ENCODE measurements at places on chromosomes 2 and 18. TPM values are rescaled to one million over a fixed set of nuclear protein-coding genes. Genes with fewer than 3 reads are reported as not detected.

GRCh38 chr18:45136381-45137086 is 455.8 kb downstream of the SETBP1 start:
- no peak for DNase-seq

DNA sequence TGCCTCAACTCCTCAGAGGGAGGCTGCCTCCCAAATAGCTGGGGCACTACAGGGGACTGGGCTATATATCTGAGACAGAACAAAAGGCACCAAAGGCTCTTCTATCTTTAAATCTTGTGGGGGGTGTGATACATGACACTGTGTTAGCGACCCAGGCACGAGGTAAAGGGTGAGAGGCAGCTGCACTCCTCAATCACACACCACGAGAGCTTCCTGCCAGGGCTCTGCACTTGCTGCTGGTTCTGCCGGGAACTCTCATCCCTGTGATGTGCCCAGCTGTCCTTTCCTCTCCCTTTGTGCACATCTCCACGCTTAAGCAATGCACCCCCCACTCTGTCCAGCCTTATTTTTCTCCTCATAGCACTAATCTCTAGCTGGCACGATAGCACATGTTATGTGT is 32.4 kb downstream of the NPC1 start:
- DNase-seq: no peak

DNA sequence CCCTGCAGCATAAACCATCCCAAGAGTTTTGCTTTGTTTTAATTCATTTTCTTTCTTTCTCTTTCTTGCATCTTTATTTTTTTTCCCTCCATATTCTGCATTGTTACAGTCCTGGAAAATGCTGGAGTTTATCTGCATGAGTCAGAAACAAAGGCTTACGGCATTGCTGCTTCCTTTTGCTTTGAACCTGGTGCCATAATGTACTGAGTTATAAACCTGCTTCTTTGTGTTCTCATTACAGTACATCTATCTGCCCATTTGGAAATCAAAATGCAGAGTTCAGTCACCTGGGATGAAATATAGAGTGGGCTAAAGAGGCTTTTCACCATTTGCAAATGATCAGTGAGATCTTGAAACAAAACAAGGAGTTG is 1009.2 kb upstream of the FANCL start:
- no peak for DNase-seq

GRCh38 chr2:205411558-205411957 is 270.7 kb upstream of the NRP2 start:
- DNase-seq: no peak

DNA sequence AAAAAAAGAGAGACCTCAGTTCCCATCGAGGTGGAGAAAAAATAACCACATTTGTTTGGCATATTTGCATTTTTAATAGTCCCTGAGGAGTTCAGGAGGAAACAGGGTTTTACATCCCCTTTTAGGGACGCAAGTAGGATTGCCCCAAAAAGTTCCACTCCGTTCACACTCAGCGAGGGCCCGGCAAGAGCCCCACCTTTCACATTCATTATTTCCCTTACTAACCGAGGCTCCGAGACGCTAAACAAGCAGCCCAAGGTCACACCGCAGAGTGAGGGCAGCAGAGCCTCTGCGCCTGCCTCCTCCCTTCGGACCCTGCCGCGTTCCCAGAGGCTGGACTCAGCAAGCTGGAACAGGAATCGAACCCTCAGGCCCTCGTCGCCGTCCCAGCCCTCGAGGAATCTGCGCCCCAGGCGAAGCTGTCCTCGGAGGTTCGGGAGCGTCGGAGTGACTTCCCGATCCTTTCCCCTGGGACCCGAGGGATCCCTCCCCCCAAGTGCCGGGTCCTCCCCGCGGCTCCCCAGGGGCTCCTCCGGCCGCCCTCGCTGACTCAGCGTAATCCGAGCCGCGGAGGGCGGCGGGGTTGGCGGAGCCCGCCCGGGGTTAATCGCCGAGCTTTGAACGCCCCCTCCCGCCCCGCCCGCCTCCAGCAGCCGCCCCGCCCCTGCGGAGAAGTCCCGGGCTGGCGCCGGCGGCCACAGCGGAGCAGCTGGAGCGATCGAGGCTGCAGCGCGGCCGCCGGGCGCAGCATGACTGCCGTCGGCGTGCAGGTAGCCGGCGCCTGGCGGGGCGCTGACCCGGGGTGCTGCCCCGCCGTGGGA is at the start of gene TMEM37:
Gene TMEM37 (plus strand): TSS at position 700 of the 821 bp plus-strand sequence. CDS start 50 bp downstream, at position 750.
- peak; percentile 82 for DNase-seq

DNA sequence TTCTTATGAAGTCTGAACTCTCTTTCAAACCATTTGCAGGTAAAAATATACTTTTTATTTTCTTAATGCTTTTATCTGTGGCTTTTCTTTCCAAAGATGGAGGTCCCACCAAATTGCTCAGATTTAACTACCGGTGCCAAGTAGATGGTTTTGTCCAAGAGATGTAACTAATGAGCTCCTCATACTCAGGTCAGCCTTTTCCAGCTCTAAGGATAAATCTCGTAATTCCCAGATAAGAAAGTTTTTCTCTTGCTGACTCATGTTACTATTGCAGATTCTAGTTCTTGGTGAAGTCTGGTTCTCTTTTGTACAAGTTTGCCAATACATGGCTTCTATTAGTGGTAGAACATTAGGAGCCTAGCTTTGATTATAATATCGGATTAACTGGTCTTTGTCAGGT is 550.8 kb upstream of the ZNF804A start:
- no peak for DNase-seq

The CXCR1 gene
- total RNA-seq: not detected

The HNMT gene
- total RNA-seq: 4.9 TPM

- DNase-seq: no peak
Observed at GRCh38 chr2:28492282-28492681, 3.6 kb upstream of the PLB1 start.

DNA sequence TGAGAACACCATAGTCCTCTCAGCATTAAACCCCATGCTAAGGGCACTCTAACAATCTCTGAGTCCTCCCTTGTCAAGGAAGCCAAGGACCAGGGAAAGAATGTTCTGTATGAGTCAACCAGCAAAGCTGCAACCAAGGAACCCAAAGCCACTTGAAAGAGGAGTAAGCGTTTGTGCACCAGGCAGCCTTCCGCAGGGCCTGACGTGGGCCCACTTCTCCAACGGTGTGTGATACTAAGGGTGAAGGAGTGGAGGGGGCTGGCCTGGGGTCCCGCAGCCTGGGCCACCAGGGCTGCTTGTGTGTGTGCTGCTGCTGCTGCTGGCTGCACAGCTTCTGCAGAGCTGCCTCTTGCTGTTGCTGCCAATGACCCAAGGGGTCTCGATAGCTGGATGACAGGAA is 30.1 kb upstream of the GALNT14 start:
- no peak for DNase-seq

GRCh38 chr2:128162266-128162665 is 71.3 kb downstream of the UGGT1 start:
- no peak for DNase-seq

DNA sequence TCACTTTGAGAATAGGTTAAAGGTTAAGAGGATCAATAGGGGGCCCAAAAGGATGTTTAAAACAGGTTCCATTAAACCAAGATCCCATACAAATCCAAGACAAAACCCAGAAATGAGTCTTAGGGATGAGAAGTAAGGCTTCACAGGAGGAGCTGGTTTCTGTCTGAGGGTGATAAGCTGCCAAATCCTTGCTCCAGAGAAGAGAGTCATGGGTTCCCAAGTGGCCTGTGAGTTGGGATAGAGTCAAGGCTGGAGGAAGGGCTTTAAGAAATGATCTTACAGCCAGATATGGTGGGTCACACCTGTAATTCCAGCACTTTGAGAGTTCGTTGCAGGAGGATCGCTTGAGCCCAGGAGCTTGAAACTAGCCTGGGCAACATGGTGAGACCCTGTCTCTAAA is 40.2 kb upstream of the LCLAT1 start:
- DNase-seq: no peak

The GPR35 gene
- 1.5 TPM for total RNA-seq

- no peak for DNase-seq
Observed at GRCh38 chr2:69253611-69254301, 133.3 kb downstream of the GFPT1 start.

GRCh38 chr2:105388971-105389381 is 9.9 kb downstream of the FHL2 start:
- DNase-seq: peak; percentile 88

The PTPRM gene
- 3.7 TPM for total RNA-seq

The TEX44 gene
- total RNA-seq: not detected

The HOXD4 gene
- total RNA-seq: not detected

The OSBPL6 gene
- total RNA-seq: 0.23 TPM

DNA sequence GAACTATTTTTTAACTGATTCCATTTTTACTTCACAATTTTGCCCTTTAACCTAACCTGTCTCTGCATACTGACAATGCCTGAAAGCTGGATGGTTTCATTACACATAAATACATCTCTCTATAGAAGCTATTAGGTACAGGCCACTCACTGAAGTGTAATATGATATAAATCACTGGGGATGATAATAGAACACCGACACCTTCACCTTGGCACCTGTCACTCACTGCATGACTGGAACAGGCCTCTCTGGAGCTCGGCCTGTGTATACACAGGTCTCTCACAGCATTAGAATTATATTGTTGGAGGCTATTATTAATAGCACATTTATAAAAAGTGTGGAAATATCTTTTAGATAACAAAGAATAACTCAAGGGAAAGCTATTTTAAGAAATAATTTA is 138.2 kb downstream of the TMEM131 start:
- no peak for DNase-seq

The SMAD4 gene
- total RNA-seq: 39.4 TPM

GRCh38 chr2:88212251-88212790 is 42.2 kb downstream of the THNSL2 start:
- DNase-seq: no peak

The CNGA3 gene
- not detected for total RNA-seq

The FBXO48 gene
- 0.52 TPM for total RNA-seq

The SLC4A5 gene
- 0.84 TPM for total RNA-seq

The CAMKMT gene
- total RNA-seq: 1.7 TPM

DNA sequence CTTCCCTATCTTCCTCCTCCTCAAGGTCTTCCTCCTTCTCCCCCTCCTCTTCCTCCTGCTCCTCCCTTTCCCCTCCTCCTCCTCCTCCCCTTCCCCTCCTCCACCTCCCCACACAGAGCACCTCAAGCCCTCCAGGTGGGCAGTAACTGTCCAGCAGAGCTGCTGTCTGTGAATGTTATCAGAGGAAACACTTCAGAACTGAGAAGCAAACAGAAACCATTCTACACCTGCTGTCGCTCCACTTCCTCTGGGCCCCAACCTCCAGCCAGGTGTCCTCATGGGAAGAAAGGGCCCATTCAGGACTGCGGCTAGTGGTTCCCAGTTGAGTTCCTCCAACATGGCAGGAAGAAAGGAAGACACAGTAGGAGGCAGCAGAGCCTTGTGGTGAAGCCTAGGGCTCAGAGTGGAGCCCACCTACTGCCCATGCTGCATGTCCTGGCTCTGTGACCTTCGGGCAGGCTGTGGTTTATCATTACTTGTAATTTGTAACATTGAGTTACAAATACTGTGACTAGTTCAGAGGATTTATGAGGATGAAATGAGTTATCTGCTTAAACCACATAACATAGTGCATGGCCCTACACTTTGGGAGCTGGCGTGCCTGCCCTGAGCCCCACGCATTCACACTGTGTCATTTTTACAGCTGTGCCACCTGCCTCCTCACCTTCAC is 165.9 kb upstream of the ID2 start:
- no peak for DNase-seq

The COL5A2 gene
- 3.0 TPM for total RNA-seq

- DNase-seq: no peak
Observed at GRCh38 chr2:113258471-113259147, 20.1 kb downstream of the PAX8 start.

The LTBP1 gene
- total RNA-seq: 4.5 TPM

The IL36RN gene
- not detected for total RNA-seq

The SULT6B1 gene
- total RNA-seq: not detected

DNA sequence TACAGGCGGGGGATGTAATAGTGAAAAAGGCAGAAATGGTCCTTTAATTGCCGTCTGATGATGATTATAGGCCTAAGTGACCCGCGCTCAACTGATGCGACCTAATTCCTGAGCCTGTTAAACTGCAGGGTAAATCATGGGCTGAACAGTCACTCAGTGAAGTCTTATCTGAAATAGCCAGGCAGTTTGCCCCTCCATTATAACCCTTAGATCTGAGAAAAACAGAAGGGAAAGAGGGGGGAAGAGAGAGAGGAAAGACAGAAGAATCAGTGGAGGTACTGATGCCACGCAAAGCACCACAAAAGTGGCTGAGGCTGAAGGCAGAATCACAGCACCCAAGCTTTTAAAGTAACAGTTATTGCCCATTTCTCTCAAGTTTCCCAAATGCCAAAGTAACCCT is 73.1 kb upstream of the DNMT3A start:
- no peak for DNase-seq

DNA sequence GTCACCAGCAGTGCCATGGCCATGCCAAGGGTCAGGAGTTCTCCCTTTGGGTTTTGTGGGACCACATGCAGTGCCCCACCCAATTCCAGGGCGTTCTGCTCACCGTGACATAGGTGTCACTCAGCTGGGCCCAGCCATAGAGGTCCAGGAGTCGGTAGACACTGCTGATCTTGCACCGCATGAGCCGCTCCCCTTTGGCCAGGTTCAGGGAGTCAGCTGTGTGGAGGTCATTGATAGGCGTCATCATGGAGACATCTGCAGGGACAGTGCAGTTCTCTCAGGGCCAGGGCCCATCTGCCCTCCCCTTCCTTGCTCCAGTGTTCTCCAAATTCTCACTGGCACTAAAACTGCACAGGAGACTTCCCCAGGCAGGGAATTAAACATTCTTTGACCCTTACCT is 71.9 kb downstream of the ADD2 start:
- no peak for DNase-seq

DNA sequence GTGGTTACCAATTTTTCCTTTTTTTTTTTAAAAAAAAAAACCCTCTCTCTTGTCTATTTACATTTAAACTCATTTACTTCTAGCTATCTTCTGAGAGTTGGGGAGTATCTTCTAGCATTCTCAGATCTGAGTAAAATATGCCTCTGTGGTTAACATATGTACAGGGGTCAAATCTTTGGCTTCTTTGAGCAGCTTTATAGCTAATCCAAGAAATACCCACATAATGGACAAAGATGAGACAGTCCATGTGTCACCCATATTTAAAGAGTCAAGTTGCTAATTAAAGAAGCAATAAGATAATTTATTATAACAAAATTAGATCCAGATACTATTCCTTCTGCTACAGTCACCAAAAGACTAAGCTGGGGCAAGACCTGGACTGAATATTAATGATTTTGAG is 139.0 kb upstream of the HNRNPA3 start:
- DNase-seq: no peak

- no peak for DNase-seq
Observed at GRCh38 chr2:237922641-237923361, 44.0 kb upstream of the UBE2F start.

Data from Caki2 (cell line).